ENCODE measurements at places on chromosomes 7 and 10. TPM values are rescaled to one million over a fixed set of nuclear protein-coding genes. Genes with fewer than 3 reads are reported as not detected.

GRCh38 chr10:72069751-72070526 is 18.4 kb downstream of the SPOCK2 start:
- peak; percentile 67 for DNase-seq

- DNase-seq, result no peak
Measured at GRCh38 chr7:1248916-1249581, 16.4 kb downstream of the UNCX start.

GRCh38 chr10:8811201-8811600 is 756.7 kb downstream of the GATA3 start:
- DNase-seq, result no peak

DNA sequence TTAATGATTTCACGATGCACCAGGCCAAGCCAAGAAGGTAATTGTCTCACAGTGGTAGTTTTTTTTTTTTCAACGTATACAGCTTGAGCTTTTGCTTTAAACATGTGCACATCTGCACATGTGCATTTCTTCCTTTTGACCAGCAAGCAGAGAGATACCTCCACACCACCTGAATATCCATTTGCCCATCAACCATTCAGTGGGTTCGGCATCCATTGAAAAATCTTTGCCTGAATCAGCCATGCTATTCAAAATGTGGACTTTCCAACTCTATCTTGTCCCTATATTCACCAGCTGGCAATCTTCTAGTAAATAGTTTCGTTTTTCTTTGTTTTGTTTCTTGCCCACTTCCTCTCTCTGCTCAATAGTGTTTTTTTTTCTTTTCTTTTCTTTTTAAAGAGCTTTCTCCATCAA is 7.7 kb upstream of the TRA2A start:
- DNase-seq, result no peak

DNA sequence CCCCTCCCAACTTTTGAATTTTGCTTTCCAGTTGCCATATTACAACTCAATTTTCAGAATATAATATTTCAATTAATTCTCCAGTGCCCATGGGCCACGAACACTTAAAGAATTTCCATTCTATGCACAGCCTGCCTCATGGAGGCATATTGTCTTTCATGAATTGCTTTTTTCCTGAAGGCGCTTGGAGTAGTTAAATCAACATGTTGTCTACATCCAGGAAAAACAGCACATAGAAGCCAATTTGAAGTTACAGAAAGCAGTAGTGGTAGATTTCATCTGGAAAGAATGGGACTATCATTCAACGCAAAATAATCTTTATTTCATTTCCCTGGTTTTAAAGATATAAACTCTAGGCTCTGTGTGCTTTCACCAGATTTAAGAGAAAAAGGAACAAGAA is 106.0 kb downstream of the NRP1 start:
- no peak for DNase-seq

Gene CHST3
- 5.7 TPM for total RNA-seq

Gene ZNF746
- 15.6 TPM for total RNA-seq

Measured in H1 (cell line).